ENCODE measurements at places on chromosomes 16 and 17.
A peak's percentile ranks its signal among the peaks of the same experiment; 100 is the strongest.

GRCh38 chr17:49556223-49556943, 19.3 kb upstream of the NXPH3 start:
- DNase-seq: peak; percentile 71

GRCh38 chr17:46179375-46179999, 13.7 kb downstream of the KANSL1 start:
- no peak for DNase-seq

DNA sequence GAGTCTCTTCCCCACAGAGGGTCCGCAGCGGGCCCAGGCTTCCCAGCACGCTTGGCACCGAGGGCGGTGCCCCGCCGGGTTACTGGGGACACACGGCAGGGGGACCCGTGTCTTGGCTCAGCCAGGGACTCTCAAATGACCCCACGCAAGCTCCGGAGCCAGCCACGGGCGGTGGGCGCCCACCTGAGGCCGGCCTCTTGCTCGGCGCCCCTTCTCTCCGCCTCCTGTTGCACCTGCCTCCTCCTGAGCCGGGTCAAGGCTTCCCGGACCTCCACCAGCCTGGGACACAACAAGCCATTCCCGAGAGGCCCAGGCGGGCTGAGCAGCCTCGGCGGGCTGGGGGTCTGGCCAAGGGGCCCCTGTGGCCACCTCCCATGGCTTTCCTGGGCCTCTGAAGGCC, 1.7 kb downstream of the CCDC154 start:
- no peak for DNase-seq

- DNase-seq: no peak
Observed at GRCh38 chr17:50672831-50673551, 34.7 kb downstream of the ANKRD40 start.

GRCh38 chr17:3802461-3803307, 1.7 kb upstream of the ITGAE start:
- no peak for DNase-seq

- DNase-seq: no peak
Observed at GRCh38 chr16:14364386-14365199, 265.5 kb downstream of the PARN start.

DNA sequence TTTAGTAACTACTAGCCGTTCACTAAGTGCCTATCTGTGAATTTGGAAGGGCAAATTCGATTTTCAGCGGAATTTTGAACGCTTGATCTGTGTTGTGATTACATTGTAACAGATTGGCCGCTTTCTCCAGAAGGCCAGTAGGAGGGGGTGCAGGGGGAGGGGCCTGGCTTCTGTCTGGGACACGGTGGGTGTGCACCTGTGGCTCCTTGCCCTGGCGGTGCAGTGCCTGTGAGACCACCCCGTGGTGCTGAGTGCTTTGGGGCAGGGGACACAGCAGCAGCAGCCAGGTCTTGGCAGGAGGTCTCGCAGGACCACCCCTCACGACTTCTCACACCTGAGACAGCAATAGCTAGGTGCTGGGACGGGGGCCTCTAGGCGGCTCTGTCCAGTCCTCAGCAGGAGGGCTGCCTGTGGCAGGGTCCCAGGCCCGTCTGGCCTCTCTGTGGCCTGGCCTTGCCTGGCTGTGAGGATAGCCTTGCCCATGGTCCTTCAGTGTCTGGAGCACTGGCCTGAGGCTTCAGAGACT, 1.8 kb downstream of the UBE2I start:
- no peak for DNase-seq

GRCh38 chr17:82457073-82457928, 1.2 kb upstream of the NARF start:
- no peak for DNase-seq

- no peak for DNase-seq
Observed at GRCh38 chr17:19388791-19389785, 2.1 kb upstream of the MFAP4 start.

- no peak for DNase-seq
Observed at GRCh38 chr17:56431736-56432135, 161.8 kb upstream of the NOG start.

DNA sequence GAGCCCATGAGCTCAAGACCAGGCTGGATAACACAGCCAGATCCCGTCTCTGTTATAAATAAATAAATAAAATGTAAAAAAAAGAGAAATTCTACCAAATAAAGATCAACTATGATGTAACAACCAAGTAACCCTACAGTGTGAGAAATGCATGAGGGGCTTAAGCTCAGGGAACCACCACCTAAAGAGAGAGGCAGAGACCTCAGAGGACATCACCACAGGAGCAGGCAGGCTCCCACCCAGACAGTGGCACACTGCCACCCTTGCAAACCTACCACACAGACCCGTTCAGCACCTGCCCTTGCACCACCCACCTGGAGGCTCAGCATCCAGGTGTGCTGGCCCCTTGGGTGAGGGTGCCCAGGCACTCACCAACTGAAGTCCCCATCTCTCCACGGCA, 45.6 kb downstream of the ANKRD11 start:
- no peak for DNase-seq

- DNase-seq: no peak
Observed at GRCh38 chr17:42133461-42134041, 10.9 kb downstream of the HSPB9 start.

GRCh38 chr17:17359271-17359670, 56.1 kb downstream of the NT5M start:
- DNase-seq: no peak

DNA sequence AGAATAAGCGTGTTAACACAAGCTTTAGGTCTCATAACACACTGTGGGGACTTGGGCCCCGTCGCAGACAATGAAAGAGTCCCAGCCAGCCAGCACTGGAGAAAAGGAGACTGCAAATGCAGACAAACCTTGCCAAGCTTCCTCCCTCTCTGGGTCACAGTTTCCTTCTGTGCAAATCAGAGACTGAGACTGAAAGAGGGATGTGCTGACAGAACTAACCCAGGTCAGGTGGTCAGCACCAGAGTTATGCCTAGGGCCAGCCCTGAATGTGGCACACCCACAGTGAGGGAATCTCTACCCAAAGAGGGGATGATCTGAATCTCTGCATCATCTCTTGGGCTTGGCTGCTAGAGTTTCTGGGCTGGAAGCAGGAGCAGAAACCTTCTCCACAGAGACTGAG, 282.3 kb upstream of the CCL2 start:
- DNase-seq: no peak

GRCh38 chr17:69909389-69909788, 165.6 kb upstream of the KCNJ16 start:
- no peak for DNase-seq

DNA sequence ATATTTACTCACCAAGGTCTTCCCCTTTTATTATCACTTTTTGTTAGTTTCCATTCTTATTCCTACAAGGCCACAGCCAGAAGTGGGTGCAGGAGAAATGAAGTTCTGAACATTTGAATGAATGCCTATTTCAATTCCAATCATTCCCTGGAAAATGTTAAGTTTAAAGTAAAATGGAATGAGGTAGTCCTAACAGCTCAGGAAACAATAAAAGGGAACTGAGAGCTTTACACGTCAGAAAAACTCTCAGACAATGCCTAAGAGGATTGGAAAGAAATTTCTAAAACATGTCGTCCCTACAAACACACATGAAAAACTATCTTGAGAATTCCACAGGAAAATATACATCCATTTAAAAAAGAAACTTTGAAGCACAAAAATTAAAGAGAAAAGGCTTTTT, 238.8 kb downstream of the STX8 start:
- no peak for DNase-seq

- no peak for DNase-seq
Observed at GRCh38 chr17:38591759-38592241, 14.0 kb downstream of the SRCIN1 start.

GRCh38 chr17:41563607-41564170, 8.2 kb downstream of the KRT9 start:
- DNase-seq: no peak

DNA sequence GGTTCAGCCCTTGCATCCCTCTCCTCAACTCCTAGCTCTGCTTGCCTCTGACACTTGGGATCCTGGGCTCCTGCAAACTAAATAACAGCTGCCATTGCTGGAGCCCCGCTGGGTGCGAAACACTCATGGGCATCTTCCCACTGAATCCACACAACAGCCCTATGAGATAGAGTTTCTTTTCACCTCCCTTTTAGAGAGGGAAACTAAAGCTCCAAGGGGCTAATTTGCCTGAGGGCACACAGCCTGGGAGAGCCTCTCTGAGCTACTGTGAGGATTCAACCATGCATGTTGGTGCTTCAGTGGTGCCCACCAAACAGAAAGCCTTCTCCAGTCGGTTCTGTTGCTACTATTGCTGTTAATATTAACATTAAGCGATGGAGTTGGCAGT, 4.0 kb downstream of the ACBD4 start:
- no peak for DNase-seq

DNA sequence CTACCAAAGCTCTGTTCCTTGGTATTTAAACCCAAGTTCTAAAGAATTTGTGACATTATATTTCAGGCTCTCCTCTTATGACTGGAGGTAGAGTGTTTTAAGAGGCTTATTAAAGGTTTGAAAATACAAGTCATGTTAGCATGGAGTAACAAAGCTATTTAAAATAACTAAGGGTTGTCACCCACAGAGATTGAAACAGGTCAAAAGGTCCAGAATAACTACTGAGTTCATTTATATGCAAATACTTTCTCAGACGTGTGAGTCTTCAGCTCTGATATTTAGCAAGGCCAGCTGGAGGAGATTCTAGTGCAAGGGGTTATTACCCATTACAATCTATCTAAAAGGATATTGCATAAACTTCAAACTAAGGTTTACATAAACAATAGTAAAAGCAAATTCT, 1538.8 kb upstream of the CDH8 start:
- DNase-seq: no peak

DNA sequence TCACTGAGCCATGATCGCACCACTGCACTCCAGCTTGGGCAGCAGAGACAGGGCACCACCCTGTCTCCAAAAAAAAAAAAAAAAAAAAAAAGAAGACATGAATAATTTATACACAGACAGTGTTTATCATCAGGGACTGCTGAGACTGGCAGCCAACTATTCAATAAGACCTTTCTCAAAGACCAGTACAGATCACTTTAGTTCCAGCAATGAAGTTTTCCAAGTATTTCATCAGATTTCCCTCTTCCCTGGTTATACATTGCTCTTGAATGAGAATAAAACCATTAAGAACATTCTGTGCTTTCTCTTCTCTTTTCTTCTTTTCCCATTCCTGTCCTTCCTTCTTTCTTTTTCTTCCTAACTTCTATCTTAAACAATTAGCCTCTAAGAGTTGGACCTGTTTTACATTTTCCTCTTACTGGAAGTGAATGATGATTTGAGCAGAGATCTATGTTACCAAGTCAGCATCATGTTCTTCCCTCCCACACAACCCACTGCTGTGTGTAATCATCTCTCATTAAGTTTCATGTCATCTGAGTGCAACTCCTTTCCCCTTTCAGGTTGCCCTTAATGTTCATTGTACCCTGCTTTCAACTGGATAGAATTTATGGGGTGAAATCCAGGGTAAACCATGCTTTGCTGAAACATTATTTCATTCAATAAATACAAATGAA, 35.9 kb upstream of the SMIM36 start:
- DNase-seq: no peak

- no peak for DNase-seq
Observed at GRCh38 chr17:82881900-82882714, 42.3 kb upstream of the ZNF750 start.

GRCh38 chr16:14071576-14072271, 605 bp downstream of the MRTFB start:
- DNase-seq: peak; percentile 4

- no peak for DNase-seq
Observed at GRCh38 chr16:28534542-28535373, 4.0 kb downstream of the NUPR1 start.

DNA sequence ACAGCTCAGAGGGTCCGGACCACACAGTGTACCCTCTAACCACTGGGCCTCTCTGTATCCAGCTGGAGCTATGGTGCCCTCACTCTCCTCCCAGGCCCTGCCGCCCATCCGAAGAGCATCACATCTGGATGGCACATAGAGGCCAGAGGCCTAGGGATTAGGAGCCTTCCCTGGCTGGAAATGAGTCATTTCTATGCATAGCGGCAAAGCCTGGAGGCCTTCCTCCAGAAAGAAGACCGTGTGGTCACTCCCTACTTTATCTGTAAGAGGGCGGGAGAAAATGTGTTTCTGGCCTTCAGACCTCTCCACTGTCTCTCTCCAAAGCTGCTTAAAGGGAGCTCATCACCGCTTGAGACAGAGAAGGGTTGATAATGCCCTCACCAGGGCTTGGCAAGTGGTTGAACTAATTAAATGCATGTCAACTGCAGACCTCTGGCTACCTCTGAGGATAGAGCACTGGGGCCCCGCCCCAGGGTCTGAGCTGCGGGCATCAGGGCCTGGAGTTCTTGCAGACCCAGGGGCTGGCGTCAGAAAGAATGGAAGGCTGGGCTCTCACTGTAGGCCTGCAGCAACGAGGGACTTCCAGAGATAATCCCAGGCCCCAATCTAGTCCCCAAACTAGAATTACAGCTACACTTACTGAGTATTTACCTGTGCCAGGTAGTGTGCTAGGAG, 122.2 kb downstream of the IRX5 start:
- DNase-seq: no peak

- no peak for DNase-seq
Observed at GRCh38 chr16:66416939-66417700, 10.0 kb upstream of the BEAN1 start.

GRCh38 chr16:27434141-27435051, 32.4 kb downstream of the IL21R start:
- DNase-seq: no peak

DNA sequence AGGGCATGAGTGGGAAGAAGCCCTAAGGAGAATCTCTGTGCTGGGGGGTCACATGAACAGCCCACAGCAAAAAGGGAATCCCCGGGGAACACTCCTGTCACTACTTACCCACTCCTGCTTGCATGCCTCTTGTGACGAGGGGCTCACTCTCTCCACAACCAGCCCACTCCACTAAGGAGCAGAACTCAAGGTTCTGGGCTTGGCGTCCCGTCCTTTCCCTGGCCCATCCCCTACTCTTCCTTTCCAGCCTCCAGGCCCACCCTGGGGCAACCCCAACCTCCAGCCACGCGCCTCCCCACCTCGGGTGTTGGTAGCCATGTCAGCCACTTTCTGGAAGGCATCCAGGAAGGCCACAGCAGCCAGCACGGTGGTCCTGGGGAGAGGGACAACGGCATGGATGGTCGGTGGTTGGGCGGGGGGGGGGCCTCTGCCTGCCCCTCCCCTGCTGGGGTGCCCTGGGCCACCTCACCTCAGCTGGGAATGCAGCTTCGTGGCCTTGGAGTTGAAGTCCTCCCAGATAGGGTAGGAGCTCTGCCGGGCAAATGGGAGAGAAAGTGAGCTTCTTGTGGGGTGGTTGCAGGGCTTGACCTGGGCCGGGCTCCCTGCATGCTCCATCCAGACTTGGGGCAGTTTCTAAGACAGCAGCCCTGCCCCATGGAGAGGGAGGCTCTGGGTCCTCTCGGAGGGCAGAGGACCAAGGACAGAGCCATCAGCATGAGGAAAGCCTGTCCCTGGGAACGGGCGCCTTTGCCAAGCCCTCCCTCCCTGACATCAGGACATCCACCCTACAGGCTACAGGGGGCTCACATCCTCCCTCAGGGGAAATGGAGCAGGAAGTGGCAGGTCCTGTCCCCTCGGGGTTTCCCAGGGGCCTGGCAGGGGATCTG, 5.1 kb downstream of the MTSS2 start:
- DNase-seq: no peak

GRCh38 chr17:45132572-45133463, 503 bp upstream of the PLCD3 start:
- peak; percentile 61 for DNase-seq

GRCh38 chr17:2094891-2095535, 40.1 kb downstream of the HIC1 start:
- no peak for DNase-seq

- DNase-seq: no peak
Observed at GRCh38 chr16:71282943-71283342, 6.3 kb downstream of the CMTR2 start.

GRCh38 chr16:30032083-30032819, 1.2 kb upstream of the TLCD3B start:
- DNase-seq: peak; percentile 46

Measured in activated T-cell treated with anti-CD3 and anti-CD28 coated beads for 4 hours (primary cell).